ENCODE measurements at places on chromosomes 1 and 21.

GRCh38 chr1:103107741-103108375, 464 bp downstream of the COL11A1 start:
- DNase-seq, result no peak

GRCh38 chr1:184362876-184363275, 24.0 kb upstream of the C1orf21 start:
- DNase-seq, result no peak

DNA sequence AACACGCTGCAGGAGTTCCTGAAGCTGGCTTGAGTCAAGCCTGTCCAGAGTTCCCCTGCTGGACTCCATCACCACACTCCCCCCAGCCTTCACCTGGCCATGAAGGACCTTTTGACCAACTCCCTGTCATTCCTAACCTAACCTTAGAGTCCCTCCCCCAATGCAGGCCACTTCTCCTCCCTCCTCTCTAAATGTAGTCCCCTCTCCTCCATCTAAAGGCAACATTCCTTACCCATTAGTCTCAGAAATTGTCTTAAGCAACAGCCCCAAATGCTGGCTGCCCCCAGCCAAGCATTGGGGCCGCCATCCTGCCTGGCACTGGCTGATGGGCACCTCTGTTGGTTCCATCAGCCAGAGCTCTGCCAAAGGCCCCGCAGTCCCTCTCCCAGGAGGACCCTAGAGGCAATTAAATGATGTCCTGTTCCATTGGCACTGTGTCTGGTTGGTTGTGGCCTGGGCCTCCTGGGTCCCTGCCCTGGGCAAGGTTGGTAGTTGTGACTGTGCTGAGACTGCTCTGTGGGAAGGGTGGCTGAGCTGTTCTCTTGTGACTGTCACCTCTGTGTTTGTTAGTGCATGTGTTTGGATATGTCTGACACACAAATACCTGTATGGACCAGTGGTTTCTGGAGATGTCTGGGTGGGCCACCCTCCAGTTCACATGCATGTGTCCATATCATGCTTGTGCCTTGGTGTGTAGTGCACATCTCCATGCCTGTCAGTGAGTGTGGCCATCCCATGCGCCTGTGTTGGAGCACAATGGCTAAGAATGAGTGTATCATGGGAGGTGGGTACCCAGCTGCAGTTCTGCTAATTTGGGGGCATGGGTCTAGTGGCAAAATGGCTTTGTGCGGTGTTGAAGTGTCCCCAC, 1.4 kb downstream of the SH3BGRL3 start:
- no peak for DNase-seq

DNA sequence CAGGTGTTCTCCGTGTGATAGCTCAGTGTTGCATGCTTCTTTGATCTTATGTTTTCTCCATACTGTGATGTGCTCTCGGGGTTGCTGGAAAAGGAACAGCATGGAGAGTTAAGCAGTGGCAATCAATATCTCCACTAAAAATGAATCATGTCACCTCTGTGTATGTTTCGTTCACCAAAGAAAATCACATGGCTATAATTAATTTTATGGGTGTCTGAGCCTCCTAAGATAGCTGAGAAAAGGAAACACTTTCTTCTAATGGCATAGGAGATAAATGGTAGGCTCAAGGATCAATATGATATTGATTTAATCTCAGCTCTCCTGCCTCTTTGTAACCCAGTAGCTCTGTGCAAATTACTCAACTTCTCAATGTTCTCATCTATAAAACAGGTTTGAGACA, 14.3 kb downstream of the FAM177B start:
- no peak for DNase-seq

DNA sequence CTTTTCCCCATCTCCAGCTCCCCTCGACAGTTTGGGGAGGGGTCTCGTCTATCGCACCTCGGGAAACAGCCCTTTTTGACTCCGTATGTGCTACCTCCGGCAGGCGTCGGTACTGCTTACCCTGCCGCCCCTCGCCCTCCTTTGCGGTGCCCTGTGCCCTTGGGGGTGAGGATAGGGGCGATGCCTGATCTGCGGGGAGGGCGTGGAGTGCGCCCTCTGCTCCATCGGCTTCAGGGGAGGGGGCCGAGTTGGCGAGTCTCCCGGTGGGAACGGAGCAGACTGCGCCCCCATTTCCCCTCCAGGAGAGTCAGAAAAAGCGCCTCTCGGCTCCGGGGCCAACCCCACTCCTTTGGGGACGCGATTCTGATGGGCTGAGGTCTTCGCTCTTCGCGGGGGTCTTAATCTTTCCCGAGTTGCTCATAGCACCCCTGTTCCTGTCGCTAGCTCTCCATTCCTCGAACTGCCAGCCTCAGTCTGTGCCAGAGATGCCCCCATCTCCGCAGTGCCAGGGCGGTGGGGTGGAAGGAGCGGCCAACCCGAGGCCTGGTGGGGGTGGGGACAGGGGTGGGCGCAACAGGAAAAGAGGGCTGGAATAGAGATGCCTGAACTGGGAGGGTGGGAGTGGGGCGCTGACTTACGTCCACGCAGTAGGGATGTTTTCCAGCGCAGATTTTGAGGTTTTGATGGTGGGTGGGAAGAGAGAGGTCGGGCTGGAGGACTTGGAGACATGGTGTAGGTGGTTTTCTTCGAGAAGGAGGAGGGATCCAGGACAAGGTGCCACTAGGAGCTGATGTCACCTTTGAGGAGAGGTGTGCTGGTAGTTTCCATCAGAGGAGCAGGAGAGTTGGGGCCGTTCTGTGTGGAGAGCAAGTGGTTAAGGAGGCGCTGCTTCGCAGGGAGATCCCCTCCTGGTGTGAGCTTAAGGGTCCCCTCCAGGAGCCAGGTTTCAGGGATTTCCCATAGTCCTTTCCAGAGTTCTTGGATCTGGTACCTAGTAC, 674 bp downstream of the PPFIA4 start:
- DNase-seq, result no peak

- DNase-seq, result no peak
These were observed 39.5 kb downstream of the EPHB2 start for GRCh38 chr1:22749919-22750684.

DNA sequence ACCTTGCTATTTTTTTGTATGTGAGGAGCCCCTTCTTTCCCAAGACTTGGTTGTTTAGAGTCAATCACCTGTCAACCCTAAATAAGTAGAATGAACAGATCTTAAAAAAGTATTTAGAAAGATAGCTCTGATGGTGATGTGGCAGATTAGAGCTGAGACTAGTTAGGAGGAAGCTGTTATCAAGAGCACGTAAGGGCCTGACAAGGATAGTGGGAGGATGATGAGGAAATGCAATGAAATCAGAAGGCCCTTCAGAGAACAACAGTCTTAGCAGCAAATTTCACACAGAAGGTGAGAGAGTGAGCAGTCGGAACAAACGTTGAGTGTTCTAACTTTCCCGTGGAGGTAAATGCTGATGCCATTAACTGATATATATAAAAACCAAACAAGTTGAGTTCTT, 15.9 kb upstream of the S1PR1 start:
- DNase-seq, result no peak

DNA sequence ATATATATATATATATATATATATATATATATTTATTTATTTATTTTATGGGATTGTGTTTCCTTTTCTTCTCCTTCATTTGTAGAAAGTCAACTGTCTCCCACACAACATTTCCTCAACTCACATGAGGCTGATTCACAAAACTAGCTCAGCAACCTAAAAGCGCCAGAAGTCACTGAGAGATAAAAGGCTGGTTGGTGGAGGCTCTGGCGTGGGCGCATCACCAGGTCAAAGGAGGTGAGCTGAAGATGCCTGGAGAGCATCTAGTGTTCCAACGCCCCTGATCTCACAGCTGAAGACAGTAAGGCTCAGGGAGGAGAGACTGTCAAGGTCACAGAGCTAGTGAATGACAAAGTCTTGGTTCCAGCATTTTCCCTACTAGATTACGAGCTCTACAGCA, 78.0 kb downstream of the HLCS start:
- no peak for DNase-seq

DNA sequence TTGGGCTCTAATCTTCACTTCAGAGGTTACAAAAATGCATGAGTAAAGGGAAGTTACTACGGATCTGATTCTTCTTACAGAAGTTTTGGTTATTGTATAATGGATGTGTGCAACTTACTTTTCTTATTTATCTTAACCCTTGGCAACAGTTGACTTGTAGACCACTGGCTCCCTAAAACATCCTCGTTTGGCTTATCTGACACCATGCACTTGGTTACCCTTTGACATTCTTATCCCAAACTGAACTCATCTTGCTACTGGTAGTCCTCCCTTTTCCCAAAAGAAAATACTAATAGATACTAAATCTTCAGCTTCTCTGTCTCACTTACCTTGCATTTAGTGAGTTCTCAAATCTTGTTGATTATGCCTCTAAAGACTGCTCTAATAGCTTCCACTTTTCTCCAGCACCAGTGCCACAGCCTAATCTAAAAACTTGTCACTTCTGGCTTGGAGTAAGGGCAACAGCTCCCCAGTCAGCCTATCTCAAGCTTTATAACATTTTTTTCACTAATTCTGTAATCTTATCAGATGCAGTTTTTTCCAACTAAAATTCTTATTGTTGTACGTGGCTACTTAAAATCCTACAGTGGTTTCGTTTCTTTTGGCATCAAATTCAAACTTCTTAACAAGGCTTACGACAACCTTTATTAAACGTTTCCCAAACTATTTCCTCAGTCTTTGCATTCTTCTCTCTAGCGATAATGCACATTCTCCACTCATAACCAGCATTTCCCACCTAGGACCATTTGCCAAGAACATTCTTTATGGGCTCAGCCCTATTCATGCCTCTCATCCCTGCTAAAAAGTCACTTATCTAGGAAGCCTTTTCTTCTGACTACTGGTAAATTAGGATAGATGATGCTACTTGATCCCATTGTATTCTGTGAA, 204.2 kb downstream of the KCNT2 start:
- no peak for DNase-seq

- DNase-seq, result no peak
These were observed 85.6 kb upstream of the ARHGEF16 start for GRCh38 chr1:3368711-3369445.

- DNase-seq, result no peak
These were observed 4.5 kb upstream of the TOR3A start for GRCh38 chr1:179077396-179077795.

DNA sequence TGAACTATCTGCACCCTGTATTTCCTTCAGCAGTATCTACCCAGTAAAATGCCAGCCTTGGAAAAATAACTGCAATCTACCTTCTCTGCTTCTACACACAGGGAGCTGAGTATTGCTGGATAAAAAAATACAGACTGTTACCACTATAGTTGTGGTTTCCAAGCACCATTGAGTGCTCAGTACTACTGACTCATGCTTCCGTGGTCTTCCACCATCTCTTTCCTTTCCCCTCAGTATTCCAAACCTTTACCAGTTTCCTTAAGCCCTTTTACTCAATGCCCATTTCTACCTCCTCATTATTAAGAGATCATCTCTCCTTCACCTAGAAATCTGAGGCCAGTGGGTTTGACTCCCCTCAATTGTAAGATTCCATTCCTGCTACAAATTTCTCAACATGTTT, 23.8 kb downstream of the GLMN start:
- no peak for DNase-seq
